ENCODE measurements at places on chromosomes 7 and 10.

DNA sequence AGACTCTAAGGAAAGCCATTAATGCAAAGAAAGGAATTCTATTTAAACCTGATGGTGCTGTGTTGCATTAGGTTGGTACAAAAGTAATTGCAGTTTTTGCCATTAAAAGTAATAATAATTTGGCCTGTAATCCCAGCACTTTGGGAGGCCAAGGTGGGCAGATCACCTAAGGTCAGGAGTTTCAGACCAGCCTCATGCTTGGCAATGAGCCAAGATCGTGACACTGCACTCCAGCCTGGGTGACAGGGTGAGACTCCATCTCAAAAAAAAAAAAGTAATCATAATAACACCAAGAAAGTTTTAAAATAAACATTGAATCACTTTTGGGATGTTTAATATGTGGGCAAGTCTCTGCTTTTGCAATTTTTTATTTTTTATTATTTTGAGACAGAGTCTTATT, 107.3 kb upstream of the FRMD4A start:
- no peak for DNase-seq

DNA sequence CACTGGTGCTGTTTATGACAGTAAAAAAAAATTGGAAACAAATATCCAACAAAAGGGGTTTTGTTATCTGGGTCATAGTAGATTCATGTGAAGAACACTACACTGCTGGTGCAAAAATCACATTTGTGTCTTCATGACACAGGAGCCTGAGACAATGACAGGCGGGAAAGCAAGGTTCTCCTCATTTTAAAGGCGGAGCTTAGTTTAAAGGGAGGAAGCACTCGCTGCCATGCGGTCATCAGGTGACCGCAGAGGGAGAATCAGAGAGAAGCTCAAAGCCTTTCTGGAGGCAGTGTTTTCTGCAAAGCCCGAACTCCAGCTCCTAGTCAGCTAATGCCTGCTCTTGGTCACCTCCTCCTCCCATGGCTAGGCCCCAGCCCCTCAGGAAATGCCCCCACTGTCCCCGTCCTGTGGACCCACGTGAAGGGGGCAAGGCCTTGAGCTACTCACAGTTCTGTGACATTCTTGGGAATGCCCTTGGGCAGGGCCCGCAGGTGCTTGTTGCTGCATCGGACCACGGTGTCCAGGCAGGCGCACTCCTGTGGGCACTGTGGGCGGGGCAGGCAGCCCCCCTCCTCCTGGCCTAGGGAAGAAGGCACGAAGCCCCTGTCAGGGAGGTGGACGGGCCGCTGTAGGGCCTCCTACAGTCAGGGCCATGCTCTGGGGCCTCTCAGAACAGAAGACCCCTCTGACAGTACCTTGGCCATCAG, 146.1 kb downstream of the SLIT1 start:
- no peak for DNase-seq

- DNase-seq = no peak
Observed at GRCh38 chr7:105578496-105578895, 2.8 kb downstream of the EFCAB10 start.

- DNase-seq = no peak
Observed at GRCh38 chr10:130461631-130462030, 325.4 kb downstream of the GLRX3 start.

GRCh38 chr7:90167361-90167760, 13.1 kb downstream of the STEAP1 start:
- DNase-seq = no peak

- DNase-seq = peak; percentile 67
Observed at GRCh38 chr10:95290461-95291364, at the start of gene PDLIM1. TSS of gene PDLIM1 (minus strand) at chr10:95291003. CDS start at chr10:95290915, 88 bp downstream.

DNA sequence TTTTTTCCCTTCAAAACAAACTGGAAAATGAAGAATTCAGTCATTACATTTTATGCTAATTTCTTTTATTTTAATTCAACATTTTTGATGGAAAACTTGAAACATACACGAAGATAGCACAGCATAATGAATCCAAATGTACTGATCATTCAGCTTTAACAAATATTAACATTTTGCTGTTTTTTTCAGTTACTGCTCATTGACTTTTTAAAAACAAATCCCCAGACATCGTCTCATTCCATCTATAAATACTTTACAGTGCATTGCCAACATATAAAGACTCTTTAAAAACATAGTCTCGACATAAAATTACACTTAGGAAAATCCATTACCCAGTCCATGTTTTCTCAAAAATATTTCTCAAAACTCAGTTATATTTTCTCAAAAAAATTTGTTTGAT, 452.3 kb downstream of the GALNT17 start:
- DNase-seq = no peak

GRCh38 chr10:119821182-119821581, 51.5 kb downstream of the MCMBP start:
- no peak for DNase-seq

DNA sequence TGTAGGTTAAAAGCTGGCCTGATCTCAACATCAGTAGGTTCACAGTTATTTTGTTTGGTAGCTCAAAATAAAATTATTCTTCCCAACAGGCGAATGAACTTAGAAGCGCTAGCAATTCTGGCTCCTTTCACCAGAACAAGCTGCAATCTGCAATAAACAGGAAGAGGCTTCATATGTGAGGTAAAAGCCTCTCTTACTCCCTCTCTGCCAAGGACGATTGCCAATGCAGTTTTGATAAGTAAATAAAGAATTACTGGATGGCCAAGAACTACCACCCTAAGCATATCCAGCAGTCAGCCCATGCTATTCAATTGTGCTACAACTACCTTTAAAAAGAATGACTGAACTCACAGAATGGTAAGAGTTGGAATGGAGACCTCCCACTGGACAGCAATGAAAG, 150.0 kb upstream of the LAMB4 start:
- DNase-seq = no peak

- DNase-seq = no peak
Observed at GRCh38 chr10:88493691-88494483, 89.2 kb downstream of the RNLS start.

DNA sequence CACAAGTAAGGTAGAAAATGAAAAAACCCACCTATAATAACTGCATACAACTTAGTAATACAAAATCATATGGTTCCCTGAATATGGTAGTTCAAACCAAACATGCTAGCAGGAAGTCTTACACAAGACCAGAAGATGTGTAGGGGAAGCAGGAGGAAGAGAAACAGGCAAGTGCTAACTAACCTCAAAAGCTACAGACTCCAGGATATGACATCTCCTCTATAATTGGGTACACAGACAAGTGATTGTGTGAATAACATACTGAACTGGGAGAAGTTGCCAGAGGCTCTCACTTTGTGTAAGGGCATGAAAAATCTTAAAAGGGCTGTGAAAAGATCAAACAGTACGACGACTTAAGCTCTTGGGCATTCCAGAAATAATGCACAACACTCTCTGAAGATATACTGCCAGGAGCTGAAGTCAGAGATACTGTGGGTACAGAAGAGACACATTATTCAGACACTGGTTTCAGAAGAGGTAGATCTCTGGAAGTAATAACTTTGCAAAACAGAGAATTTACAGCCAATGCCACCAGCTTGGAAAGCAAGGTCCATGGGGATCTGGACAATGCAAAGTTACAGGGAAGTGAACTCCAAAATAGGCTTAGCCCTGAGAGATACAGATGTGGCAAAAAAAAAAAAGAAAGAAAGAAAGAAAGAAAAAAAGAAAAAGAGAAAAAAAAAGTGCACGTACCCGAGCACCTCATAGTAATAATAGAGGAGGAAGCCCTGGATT, 767.2 kb downstream of the TNS3 start:
- no peak for DNase-seq

GRCh38 chr10:653991-654646, 35.3 kb downstream of the DIP2C start:
- DNase-seq = no peak

DNA sequence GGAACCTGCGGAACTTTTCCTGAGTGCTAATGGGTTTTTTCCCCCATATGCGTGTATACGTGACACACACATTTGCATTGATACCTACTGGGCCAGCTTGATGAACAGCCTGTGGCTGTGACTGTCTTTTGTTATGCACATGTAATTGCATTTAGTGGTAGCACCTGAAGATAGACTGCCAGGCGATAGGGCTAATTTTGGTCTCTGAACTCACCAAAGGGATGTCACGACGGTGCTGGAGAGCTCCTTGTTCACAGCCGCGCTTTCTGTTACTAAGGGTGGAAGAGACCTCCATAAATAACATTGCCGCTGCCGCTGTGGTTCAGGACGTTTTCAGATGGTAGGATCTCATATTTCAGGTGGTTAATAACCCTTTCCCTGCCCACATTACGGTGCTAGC, 133.2 kb downstream of the CAMK1D start:
- no peak for DNase-seq

DNA sequence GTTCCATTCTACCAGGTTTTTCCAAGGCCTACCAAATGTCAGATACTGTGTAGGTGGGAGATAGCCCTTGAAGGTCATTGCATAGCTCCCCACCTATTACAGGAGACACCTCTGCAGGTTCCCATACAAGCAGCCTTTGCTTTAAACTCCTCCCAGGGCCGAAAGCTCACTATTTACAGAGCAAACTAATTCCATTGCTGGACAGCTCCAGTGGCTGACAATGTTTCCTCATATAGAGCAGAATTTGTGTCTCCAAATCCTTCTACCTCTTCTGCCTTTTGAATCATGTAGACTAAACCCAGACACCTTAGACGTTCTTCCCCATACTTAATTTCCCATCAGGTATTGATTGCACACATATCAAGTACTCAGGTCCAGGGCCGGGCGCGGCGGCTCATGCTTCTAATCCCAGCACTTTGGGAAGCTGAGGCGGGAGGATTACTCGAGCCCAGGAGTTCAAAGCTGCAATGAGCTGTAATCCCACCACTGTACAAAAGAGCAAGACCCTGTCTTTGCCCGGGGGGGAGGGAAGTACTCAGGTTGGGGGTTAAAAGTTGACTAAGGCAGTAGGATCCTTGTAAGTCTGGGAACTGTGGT, 2.1 kb downstream of the CNNM1 start:
- no peak for DNase-seq

DNA sequence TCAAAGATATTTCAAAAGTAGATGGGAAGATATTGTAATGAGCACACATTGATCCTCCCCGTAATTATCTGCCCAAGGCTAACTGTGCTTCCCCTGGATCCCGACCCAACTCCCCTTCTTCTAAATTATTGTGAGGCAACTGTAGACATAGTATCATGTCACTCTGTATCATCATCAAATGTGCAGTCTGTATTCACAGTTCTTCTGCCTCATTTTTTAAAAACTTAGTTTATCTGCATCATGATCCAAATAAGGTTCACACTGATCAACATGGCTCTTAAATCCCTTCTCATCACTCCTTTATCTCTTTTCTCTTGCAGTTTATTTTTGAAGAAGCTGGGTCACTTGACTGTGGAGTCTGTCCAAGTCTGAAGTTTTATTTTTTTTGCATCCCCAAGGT, 27.5 kb downstream of the CDCA7L start:
- no peak for DNase-seq

- peak; percentile 64 for DNase-seq
Observed at GRCh38 chr10:62054830-62055229, 153.3 kb downstream of the ARID5B start.

DNA sequence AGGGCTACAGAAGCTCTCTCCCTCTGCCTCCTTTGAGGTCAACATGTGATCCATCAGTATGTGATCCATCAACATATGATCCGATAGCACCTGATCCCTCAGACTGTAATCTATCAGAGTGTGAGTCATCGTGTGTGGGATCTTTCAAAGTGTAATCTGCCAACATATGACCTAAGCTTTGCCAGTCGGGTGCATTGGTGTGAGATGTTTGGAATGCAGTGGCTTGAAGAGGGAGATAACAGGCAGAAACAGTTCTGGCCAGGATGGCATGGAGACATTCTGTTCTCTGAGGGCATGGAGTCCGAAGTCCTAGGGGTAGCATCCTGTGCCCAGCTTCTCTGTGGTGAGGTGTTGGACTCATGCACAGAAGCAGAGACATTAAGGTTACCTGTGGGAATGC, 217.7 kb upstream of the ETV1 start:
- DNase-seq = no peak

DNA sequence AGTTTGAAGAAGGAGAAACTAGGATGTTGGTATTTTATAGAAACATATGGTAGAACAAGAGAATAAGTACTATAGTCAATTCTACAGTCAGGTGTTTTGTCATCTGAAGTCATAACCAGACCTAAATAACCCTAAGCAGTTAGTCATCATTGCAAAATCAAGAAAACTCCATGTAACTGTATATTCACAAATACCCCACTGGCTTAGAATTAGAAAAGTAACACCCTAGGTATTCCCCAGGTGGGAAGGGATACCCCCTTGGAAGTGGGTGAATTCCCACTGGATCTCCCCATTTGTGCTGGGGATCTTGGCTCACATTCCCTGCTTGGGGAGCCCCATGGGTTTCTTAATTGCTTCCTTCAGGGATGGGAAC, 45.9 kb upstream of the ITGB8 start:
- DNase-seq = no peak

Data from CD4-positive, alpha-beta T cell treated with Interferon alpha-2 for 1 hour (primary cell).